Gastroesophageal sphincter (tissue), 4 donors: ENCODE measurements at places on chromosomes 7 and 10.

GRCh38 chr7:14252458-14252857 is 263.0 kb upstream of the ETV1 start:
- ATAC-seq: no peak

DNA sequence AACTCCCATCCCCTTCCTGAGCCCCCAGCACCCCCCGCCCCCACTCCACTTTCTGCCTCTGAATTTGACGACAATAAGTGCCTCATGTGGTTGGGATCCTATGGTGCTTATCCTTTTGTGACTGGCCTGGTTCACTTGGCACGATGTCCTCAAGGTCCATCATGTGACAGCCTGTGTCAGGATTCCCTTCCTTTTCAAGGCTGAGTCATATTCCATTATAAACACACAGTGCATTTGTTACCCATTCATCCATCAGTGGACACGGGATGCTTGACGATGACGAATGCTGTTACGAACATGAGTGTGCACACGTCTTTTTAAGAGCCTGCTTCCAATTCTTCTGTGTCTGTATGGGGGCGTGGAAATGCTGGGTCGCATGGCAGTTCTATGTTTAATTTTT is 26.7 kb downstream of the SHH start:
- no peak for ATAC-seq

GRCh38 chr10:34297541-34298345 is 517.4 kb downstream of the PARD3 start:
- ATAC-seq: no peak

GRCh38 chr7:139660317-139661042 is 117.3 kb downstream of the HIPK2 start:
- ATAC-seq: no peak

GRCh38 chr10:77226853-77227565 is 410.6 kb downstream of the KCNMA1 start:
- no peak for ATAC-seq

DNA sequence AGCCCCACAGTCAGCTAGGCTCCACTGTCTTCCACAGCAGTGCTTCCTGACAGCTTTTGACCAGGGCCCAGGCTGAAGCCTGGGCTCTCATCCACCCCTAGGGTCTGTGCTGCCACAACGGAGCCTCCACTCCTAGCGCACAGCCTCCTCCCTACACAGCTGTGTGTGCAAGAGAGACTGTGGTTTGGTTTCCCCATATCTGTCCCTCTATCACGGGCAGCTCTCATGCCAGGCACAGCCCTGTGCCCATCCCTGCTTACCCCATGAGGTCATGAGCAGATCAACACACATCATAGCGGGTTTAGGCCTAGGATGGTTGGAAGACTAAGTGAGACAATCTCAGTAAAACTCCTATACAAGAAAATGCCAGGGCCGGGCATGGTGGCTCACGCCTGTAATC is 61.7 kb upstream of the PLXNA4 start:
- no peak for ATAC-seq

DNA sequence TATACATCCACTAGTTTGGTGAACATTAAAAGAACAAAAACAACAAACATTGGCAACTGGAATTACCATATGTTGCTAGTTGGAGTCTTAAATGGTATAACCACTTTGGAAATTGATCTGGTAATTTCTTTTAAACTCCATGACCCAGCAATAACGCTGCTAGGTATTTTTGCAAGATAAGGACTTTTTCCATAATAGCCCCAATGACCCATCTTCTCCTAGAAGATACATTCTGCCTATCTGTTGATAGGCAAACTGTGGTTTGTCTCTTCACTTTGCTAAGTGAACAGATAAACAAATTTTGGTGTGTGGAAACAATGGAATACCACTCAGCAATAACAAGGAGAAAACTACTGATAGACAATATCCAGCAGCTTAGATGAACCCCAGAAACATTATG is 30.6 kb upstream of the MTURN start:
- no peak for ATAC-seq

DNA sequence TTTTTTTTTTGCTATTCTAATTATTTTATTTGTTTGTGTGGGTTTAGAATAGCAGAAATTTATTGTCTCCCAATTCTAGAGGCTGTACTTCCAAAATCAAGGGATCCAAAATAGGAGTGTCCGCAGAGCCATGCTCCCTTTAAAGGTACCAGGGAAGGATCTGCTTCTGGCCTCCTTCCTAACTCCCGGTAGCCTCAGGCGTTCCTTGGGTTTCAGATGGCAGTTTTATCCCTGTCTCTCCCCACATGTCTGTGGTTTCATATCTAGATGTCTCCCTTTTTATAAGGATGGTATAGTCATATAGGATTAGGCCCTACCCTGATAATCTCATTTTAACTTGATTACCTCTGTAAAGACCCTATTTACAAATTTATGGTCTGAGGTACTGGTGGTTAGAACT is 48.4 kb downstream of the BMPR1A start:
- ATAC-seq: no peak

DNA sequence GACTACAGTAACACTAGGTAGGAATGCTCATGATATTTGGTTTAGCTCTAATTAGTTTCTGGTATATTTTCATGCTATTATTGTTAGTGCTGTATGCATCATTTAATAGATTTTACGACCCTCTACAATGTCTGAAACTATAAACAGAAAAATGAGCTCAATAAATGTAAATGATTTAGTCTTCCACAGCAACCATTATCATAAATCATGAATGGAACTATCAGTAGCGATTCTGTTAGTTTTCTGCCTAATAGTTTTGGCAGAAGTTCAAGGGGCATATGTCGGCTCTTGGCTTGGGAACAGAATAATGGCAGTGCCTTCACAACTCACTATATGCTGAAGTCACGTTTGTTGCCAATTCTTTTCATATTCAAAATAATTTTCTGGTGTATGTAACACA is 494.8 kb downstream of the PARD3 start:
- ATAC-seq: no peak

- ATAC-seq: no peak
Observed at GRCh38 chr7:52715701-52716100, 319.7 kb upstream of the POM121L12 start.

DNA sequence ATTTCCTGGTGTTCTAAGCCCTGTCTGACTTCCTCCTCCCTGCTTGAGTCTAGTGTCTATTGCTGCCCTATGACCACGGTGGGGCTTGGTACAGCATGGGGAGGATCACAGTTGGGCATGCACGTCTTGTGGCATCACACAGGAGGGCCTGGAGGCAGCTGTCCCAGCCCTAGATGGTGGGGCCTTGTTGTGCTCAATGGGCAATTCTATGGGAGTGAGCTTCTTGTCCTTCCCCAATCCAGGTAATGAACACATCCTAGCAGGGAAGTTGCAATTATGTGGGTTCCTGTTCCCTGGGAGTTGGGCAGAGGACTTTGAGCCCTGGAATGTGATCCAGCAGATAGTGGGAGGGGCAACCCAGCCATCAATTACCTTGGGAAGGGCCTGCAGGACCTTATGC is 10.8 kb upstream of the FAM3C start:
- ATAC-seq: no peak
